NCI-H510A (cell line): ENCODE measurements at places on chromosomes 3 and 15.

DNA sequence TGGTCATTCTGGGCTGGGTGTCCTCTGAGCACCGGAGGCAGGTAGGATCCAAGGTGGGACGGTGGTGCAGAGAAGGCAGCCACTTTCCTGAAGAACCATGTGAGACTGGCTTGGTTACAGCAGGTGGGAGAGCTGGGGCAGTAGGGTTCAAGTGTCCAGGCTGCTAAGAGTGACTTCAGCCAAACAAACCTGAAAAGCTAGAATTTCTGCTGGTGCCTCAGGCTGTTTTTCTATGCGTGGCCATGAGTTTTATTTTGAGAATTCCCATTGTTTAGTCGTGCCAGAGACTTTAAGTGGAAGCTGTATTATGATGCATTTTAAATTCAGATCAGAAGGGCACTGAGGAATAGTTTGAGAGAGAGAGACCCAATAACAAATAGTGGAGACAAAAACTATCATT lies 20.1 kb downstream of the USP13 start:
- no peak for DNase-seq

DNA sequence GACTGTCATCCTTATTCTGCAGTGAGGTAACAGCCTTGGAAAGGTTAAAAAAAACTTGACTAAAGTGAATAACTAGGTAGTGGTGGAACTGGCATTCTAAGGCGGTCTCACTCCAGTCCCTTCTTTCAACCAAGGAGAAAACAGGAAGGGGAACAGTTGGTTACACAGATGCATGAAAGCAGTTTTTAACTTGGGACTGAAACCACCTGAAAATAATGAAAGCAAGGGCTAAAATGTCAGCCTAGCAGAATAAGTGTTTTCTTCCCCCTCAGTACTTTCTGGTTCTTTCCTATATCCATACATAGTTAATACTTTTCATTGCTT lies 748 bp upstream of the AVEN start:
- DNase-seq, result no peak

GRCh38 chr15:77015646-77016320 lies 20.9 kb downstream of the PSTPIP1 start:
- no peak for DNase-seq

GRCh38 chr15:77838061-77838460 lies 205.3 kb upstream of the LINGO1 start:
- no peak for DNase-seq

- no peak for DNase-seq
These were observed 819 bp downstream of the KLHL40 start for GRCh38 chr3:42685891-42686820.

- DNase-seq, result no peak
These were observed 28.3 kb upstream of the IGF1R start for GRCh38 chr15:98620020-98620419.
